ENCODE measurements at places on chromosomes 7 and 10. TPM values are rescaled to one million over a fixed set of nuclear protein-coding genes. Genes with fewer than 3 reads are reported as not detected.

The CTTNBP2 gene
- total RNA-seq: 5.4 TPM

The AKR1C1 gene
- total RNA-seq: 2.1 TPM

The ABCC2 gene
- 88.2 TPM for total RNA-seq

The SPAM1 gene
- not detected for total RNA-seq

The PTPN20 gene
- not detected for total RNA-seq

The FAM25G gene
- not detected for total RNA-seq

The HOXA3 gene
- 9.2 TPM for total RNA-seq

DNA sequence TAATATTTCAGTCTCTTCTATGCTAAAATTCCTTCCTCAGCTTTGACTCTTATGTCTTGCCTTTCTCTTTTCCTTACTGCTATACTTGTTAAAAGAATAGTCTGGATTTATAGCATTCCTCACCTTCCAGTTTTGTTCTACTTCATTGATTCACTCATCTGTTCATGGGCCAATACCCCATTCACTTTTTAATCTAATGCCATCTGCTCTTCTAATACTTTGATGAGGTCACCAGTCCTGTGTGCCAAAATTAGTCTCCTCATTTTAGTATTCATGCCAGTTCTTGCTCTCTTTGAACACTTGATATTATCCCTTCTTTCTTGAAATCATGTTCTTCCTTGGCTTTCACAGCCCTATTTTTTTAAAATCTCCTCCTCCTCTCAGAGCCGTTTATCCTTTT lies 19.3 kb downstream of the STK17A start:
- 0 out of 2 replicates have a peak, but pooled peaks cover 6% of the 10 kb centered on the region for H3K36me3 ChIP-seq
- no peaks in the 10 kb centered on the region for H3K27me3 ChIP-seq
- H3K4me3 ChIP-seq: no peak overlapping the region
- H3K27ac ChIP-seq: no peak overlapping the region
- H3K4me1 ChIP-seq: no peaks in the 10 kb centered on the region
- DNase-seq: no peak

DNA sequence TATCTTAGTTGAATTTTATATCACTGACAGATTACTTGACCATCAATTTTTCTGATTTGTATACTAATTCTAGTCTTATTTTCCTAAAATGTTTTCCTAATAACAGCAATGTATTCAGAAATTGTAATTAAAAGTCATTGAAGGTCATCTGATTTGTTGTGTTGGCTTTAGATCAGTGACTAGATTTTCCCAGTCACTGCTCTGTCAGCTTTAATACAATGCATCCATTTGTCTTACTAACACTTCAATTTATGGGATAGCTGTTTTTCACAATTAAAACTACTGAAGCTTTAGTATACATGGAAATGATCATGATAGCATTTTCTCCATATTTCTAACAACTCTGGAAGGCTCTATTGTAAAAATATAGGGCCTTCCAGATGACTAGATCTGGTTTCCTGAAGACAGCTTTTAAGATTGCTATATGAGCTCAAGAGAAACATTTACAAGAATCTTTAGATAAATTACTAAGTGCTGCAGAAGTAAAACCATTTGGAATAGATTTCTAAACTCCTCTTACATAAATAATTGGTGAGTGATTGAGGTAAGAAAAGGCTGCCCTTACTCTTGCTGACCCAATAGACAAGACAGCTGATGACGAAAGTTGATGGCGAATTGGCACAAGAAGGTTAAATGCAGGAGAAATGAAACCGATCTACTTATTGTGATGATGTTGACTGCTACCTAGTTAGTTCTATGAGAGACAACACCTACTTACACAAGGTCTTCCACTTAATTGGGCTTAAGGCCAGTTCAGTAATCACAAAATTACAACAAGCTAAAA lies 74.1 kb downstream of the LRRTM3 start:
- H3K4me3 ChIP-seq: no peak overlapping the region
- no peaks in the 10 kb centered on the region for H3K4me1 ChIP-seq
- no peak for DNase-seq
- H3K36me3 ChIP-seq: no peaks in the 10 kb centered on the region

DNA sequence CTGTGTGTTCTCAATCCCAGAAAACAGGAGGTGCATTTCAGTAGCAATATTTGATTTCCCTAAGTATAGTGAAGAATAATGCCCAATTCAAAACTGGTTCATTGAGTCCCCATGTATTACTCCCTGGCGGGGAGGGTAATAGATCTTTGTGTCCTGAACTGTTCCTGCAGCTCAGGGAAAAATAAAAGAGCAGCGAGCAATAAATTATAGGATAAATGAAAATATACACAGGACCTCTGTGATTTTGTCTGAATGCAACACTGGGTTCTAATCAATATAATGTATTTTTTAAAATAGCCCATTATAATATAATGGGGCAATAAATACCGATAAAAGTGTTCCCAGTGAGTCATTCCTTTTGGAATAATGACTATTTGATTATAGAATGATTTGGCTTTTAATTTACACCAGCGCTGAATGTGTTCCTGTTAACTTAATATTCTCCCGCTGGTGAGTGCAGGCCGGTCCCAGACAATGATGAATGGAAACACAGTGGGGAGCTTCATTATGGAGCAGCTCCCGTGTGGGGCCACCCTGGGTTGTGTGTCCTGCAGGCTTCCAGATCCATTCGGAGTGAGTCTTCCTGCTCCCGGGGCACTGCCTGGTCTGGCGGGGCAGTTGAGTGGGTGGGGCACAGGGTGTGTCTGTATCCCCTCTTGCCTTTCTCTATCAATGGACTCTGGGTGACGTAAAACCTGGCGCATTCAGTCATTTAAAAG lies 263.1 kb downstream of the ACTR3B start:
- peaks cover 32% of the 10 kb centered on the region for H3K27me3 ChIP-seq
- H3K27ac ChIP-seq: no peak overlapping the region
- no peak for DNase-seq
- no peak overlapping the region for H3K4me3 ChIP-seq
- no peaks in the 10 kb centered on the region for H3K4me1 ChIP-seq

GRCh38 chr7:4801839-4802231 lies 26.4 kb downstream of the AP5Z1 start:
- H3K36me3 ChIP-seq: no peaks in the 10 kb centered on the region
- no peaks in the 10 kb centered on the region for H3K27me3 ChIP-seq
- DNase-seq: no peak
- no peak overlapping the region for H3K27ac ChIP-seq
- H3K4me1 ChIP-seq: no peaks in the 10 kb centered on the region

- H3K4me1 ChIP-seq: peaks cover 51% of the 10 kb centered on the region
- H3K36me3 ChIP-seq: no peaks in the 10 kb centered on the region
- no peaks in the 10 kb centered on the region for H3K27me3 ChIP-seq
- H3K27ac ChIP-seq: no peak overlapping the region
- H3K4me3 ChIP-seq: no peak overlapping the region
Measured at GRCh38 chr7:80496586-80496985, 15.3 kb downstream of the GNAT3 start.

DNA sequence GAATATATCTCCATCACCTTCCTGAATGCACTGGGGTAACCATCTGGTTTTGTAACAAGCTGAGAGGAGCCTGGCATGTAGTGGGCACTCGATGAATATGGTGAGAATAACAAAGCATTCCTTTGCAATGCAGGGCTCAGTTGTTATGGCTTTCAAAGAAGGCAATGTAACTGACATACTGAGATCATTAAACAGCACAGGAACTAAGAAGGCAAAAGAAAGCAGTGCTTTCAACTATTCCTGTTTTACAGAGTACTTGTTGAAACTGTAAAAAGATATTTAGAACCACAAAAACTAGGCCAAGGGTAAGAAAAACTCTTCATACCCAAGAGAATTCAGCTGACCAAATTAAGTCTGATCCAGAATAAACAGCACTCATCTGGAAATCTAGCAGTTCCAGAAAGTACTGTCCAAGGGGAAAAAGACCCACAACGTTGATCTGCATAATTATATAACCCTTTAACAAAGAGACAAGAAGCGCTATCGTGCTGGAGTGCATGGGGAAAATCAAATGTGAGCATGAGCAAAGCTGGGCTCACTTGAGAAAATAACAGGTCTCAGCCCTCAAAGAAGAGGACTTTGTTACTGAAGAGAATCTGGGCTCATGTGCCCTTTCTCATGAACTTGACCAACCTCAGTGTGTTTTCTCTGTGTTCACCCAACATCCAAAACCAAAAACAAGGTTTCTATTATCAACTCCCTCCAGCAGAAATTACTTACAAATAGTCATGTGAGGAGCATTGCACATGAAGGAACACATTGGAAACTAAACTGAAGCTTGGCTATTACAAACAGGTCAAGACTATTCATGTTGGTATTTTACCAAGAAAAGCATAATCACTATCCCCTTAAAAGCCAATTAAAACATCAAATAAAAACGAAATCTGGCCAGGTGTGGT lies 116.2 kb downstream of the AVL9 start:
- no peaks in the 10 kb centered on the region for H3K36me3 ChIP-seq
- no peaks in the 10 kb centered on the region for H3K27me3 ChIP-seq
- H3K27ac ChIP-seq: no peak overlapping the region
- DNase-seq: no peak
- peaks cover 4% of the 10 kb centered on the region for H3K4me1 ChIP-seq

- H3K36me3 ChIP-seq: no peaks in the 10 kb centered on the region
- no peaks in the 10 kb centered on the region for H3K4me1 ChIP-seq
- no peaks in the 10 kb centered on the region for H3K27me3 ChIP-seq
- no peak overlapping the region for H3K4me3 ChIP-seq
- no peak for DNase-seq
- no peak overlapping the region for H3K27ac ChIP-seq
Measured at GRCh38 chr10:86673827-86674581, 5.7 kb downstream of the LDB3 start.

DNA sequence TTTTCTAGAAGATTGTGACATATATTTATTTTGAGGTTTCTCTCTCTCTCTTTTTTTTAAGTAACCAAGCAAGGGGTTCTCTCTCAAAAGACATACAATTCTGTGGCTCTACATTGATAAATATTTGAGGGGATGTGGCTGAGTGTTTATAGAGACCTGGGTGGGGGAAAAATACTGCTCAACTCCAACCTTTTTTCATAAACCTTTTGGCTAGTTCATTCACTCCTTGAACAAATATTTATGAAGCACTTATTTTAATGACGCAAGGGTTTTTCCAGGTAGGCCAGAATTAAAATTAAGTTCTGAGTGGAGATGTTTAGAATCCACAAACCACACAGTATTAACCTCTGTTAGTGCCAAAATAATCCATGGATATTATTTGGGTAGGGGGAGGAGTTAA lies 100.2 kb downstream of the PTPRE start:
- H3K4me1 ChIP-seq: peaks cover 3% of the 10 kb centered on the region
- H3K4me3 ChIP-seq: no peak overlapping the region
- no peaks in the 10 kb centered on the region for H3K27me3 ChIP-seq
- H3K27ac ChIP-seq: no peak overlapping the region

- no peaks in the 10 kb centered on the region for H3K36me3 ChIP-seq
- no peaks in the 10 kb centered on the region for H3K27me3 ChIP-seq
- no peak overlapping the region for H3K4me3 ChIP-seq
- H3K27ac ChIP-seq: no peak overlapping the region
- H3K4me1 ChIP-seq: no peaks in the 10 kb centered on the region
Measured at GRCh38 chr7:67008260-67008659, 11.6 kb downstream of the TYW1 start.

Data from HCT116 (cell line).